Liver (tissue), 10 donors: ENCODE measurements at places on chromosomes 4 and X. TPM values are rescaled to one million over a fixed set of nuclear protein-coding genes. Genes with fewer than 3 reads are reported as not detected.

Gene WNK3
- 11.9 TPM for total RNA-seq

Gene ACSL4
- 928 TPM for total RNA-seq

Gene IQSEC2
- 2.1 TPM for total RNA-seq

Gene MRFAP1L1
- total RNA-seq: 30.2 TPM

Gene EDA
- 1.7 TPM for total RNA-seq

Gene LRPAP1
- total RNA-seq: 46.1 TPM

Gene SEPTIN6
- total RNA-seq: 11.5 TPM

Gene TMEM144
- total RNA-seq: 2.6 TPM

DNA sequence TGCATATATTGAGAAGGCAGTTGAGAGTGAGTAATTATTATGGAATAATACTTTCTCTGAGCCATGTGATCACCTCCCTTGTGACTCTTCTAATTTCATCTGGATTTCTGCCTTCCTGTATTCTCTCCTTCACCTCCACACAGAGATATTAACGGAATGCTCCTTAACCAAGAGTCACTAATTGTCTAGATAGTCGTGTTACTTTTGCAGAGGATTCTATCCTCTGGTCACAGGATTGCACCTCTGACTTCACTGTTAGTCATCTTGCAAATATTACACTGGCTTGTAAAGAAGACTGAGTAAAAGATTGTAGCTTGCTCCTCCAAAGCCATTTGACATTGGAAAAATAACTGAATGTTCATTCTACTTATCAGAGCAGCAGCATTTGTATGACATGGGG is 160.9 kb downstream of the SH2D1A start:
- H3K36me3 ChIP-seq: peaks cover 2% of the 10 kb centered on the region
- no peak for DNase-seq
- no peak overlapping the region for H3K27ac ChIP-seq
- no peaks in the 10 kb centered on the region for H3K27me3 ChIP-seq
- H3K4me3 ChIP-seq: no peak overlapping the region

GRCh38 chr4:153292897-153293741 is 51.4 kb upstream of the MND1 start:
- no peaks in the 10 kb centered on the region for H3K27me3 ChIP-seq
- no peak for DNase-seq
- H3K4me3 ChIP-seq: no peak overlapping the region
- no peaks in the 10 kb centered on the region for H3K4me1 ChIP-seq
- no peak overlapping the region for H3K27ac ChIP-seq
- peaks cover 21% of the 10 kb centered on the region for H3K36me3 ChIP-seq

- H3K4me3 ChIP-seq: no peak overlapping the region
- no peak for DNase-seq
- H3K36me3 ChIP-seq: no peaks in the 10 kb centered on the region
- H3K27ac ChIP-seq: no peak overlapping the region
Measured at GRCh38 chrX:139052461-139052860, 340.9 kb upstream of the FGF13 start.

DNA sequence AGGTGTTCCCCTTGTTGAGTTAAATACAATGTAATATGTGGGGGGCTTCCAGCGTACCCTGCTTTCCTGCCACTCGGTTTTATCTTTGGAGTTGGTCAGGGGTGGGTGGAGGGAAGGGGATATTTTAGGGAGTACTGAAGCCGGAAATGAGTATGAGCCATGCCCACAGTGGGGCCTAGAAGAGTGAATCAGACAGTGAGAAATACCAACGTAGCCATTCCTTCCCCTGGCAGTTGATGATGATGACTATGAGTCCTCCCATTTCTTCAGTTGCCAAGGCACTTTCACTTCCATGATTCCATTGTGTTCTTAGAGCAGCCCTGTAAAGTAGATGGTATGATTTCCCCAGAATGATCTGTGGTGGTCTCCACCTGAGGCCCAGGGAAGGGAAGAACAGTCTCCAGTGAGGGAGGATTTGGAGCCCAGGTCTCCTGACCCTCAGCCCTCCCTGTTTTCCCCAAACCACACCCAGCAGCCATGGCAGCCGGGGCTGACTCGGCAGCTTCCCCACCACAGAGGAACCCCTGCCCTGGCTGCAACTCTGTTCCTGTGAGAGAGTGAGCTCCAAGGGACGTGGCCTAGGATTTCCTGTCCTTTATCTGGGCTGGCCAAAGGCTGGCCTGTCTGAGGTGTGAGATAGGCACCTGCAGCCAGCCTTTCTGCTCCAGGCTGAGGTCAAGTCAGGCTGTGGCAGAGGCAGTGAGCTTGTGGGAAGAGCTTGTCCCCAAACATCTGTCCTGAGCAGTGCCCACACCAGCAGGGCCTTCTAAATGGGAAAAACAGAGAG is 52.7 kb downstream of the STARD8 start:
- peaks cover 23% of the 10 kb centered on the region for H3K4me1 ChIP-seq
- no peak overlapping the region for H3K27ac ChIP-seq
- H3K36me3 ChIP-seq: no peaks in the 10 kb centered on the region
- no peaks in the 10 kb centered on the region for H3K27me3 ChIP-seq

DNA sequence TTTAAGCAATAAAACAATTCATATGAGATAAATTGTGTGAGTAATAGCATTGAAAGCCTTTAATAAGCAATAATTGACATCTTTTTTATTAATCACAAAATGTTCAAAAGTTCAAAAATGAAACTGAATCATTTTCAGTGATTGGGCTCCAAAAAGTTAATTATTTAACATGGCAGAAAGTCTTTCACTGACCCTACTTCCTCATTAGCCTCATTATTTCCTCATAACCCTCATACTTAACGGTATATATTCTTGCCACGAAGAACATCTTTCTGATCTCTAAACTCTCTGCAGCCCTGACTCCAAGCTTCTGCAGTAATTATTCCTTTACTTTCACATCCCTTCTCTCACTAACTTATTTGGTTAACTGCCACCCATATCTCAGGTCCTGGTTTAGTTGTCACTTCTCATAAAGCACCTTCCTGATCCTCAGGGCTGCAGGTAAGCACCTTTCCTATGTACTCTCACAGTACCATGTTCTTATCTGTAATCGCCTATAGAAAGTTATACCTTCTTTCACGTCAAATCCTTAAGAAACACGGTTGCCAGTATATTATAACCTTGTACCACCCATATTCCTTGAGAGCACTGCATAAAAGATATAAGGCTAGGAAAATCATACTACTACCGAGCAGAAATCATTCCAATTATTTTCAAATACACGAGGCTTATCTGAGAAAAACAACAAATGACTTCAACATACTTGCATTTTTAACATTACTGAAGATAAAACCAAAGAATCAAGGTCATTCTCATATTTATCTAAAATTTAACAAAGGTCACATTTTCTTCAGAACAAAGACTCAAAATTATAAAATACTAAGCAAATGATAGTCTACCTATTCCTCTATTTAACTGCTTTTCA is 72.2 kb downstream of the PPP3CA start:
- H3K4me1 ChIP-seq: no peaks in the 10 kb centered on the region
- no peak for DNase-seq
- H3K27ac ChIP-seq: no peak overlapping the region
- no peak overlapping the region for H3K4me3 ChIP-seq
- H3K36me3 ChIP-seq: no peaks in the 10 kb centered on the region
- H3K27me3 ChIP-seq: no peaks in the 10 kb centered on the region

DNA sequence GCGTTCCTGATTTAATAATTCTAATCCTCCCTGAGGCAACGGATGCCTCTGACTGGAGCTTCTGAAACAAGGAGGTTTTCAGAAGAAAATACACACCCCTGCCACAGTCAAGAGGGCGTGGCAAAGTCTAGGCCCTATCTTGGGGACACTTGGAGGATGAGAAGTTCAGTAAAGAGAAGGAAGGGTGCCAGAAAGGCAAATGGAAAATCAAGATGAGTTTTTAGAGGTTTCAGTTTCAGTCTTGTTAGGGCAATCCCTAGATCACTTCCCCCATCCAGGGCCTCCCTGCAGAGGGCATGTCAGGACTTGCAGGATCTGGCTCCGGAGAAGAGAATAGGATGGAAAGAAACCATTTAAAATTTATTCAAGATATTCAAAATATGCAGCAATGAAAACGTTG is 28.5 kb upstream of the FGF2 start:
- no peak overlapping the region for H3K27ac ChIP-seq
- no peaks in the 10 kb centered on the region for H3K27me3 ChIP-seq
- no peak overlapping the region for H3K4me3 ChIP-seq
- H3K4me1 ChIP-seq: no peaks in the 10 kb centered on the region
- no peaks in the 10 kb centered on the region for H3K36me3 ChIP-seq

GRCh38 chr4:47913861-47914219 is 543 bp downstream of the NFXL1 start:
- H3K4me3 ChIP-seq: peak overlapping the region; percentile 88
- peaks cover 12% of the 10 kb centered on the region for H3K36me3 ChIP-seq
- peak overlapping the region; percentile 87 for H3K27ac ChIP-seq
- DNase-seq: peak; percentile 48
- H3K4me1 ChIP-seq: peaks cover 17% of the 10 kb centered on the region

DNA sequence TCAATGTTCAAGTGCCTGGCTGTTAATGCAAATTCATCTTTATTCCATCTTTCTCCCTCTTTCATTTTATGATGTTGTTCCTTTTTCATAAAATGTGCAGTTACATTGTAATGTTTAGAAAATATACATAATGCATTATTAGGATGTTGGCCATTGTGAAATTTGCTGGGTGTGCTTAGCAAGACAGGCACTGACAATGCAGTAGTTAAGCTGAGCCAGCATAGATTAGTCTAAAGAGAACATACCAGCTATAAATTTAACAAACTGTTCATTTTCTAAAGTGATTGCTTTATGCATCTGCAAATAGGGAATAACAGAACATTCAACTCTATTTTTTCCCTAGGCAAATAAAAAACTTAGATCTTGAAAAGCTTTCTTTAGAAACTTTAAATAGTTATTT is 436.0 kb downstream of the IL1RAPL1 start:
- no peaks in the 10 kb centered on the region for H3K4me1 ChIP-seq
- no peaks in the 10 kb centered on the region for H3K27me3 ChIP-seq
- no peak for DNase-seq
- H3K4me3 ChIP-seq: no peak overlapping the region
- H3K27ac ChIP-seq: no peak overlapping the region
- no peaks in the 10 kb centered on the region for H3K36me3 ChIP-seq

DNA sequence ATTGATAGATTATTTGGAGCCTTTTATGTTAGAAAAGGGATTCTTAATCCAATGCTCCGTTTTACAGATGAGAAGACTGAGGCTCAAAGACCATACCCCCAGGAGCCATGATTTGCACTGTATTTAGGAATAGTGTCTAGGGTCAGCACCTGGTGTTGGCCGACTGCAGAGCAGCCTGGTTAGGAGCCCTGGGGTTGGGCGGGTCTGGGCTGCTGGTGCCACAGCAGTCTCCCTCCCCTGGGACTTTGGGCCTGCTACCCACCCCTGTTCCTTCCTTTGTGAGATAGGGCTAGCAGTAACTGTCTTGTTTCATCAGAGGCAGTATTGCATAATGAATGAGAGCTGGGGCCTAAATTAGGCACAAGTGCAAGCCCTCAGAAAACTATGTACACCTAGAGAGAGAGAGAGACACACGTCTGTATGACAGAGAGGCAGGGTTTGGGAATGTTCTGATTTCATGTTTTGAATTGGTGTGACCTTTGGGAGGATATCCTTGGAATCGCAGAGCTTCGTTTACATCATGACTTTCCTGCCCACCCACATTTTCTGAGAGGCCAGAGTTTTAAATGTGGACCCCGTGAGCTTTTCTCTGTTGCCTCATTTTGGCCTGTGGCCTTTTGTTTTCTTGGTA is 111.7 kb downstream of the PTTG2 start:
- peak overlapping the region; percentile 49 for H3K27ac ChIP-seq
- H3K4me3 ChIP-seq: no peak overlapping the region
- no peaks in the 10 kb centered on the region for H3K27me3 ChIP-seq
- peaks cover 5% of the 10 kb centered on the region for H3K4me1 ChIP-seq

- H3K27me3 ChIP-seq: no peaks in the 10 kb centered on the region
- H3K4me3 ChIP-seq: no peak overlapping the region
- H3K27ac ChIP-seq: no peak overlapping the region
Measured at GRCh38 chrX:147699061-147699460, 212.7 kb upstream of the FMR1 start.

DNA sequence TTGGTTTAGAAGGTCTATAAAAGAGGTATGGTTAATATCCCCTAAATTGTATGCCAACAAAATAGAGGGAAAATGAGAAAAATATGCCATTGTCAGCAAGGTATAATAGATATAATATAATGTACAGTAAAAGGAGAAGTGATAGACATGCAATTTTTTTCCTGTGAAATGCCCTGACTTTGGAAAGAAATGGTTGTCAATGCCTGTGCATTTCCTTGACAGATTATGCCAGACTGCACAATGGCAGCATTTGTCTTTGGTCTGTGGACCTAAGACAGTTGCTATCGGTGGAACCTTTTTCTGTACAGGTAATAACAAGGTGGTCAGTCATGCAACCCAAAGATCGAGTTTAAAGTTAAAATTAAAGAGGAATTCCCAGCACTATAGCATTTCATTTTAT is 301.7 kb downstream of the CFAP299 start:
- H3K27me3 ChIP-seq: no peaks in the 10 kb centered on the region
- no peak for DNase-seq
- H3K4me3 ChIP-seq: no peak overlapping the region
- H3K36me3 ChIP-seq: no peaks in the 10 kb centered on the region

- peaks cover 2% of the 10 kb centered on the region for H3K4me1 ChIP-seq
- no peak overlapping the region for H3K4me3 ChIP-seq
- no peak for DNase-seq
- no peaks in the 10 kb centered on the region for H3K27me3 ChIP-seq
Measured at GRCh38 chrX:153671589-153672530, 1.8 kb downstream of the PNCK start.

- H3K27me3 ChIP-seq: no peaks in the 10 kb centered on the region
- H3K4me3 ChIP-seq: peak overlapping the region; percentile 10
- H3K27ac ChIP-seq: peak overlapping the region; percentile 4
- peaks cover 6% of the 10 kb centered on the region for H3K4me1 ChIP-seq
Measured at GRCh38 chr4:184817494-184818215, 8.1 kb downstream of the ACSL1 start.

DNA sequence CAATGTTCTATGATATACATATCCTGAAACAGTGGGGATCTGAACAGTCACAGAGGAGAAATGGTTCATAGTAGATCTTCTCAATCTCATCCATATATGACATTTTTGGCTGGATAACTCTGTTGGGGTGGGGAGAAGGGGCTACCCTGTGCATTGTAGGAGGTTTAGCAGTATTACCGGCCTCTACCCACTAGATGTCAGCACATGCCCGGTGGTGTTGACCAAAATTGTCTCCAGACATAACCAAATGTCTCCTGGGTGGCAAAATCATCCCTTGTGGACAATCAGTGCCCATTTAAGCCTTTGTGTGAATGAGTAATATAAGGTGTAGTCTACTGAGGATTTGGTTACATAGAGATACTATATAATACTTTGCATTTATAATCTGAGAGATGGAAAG is 89.9 kb downstream of the PLS3 start:
- H3K36me3 ChIP-seq: peaks cover 38% of the 10 kb centered on the region
- H3K27ac ChIP-seq: no peak overlapping the region
- no peaks in the 10 kb centered on the region for H3K4me1 ChIP-seq
- H3K4me3 ChIP-seq: no peak overlapping the region
- no peaks in the 10 kb centered on the region for H3K27me3 ChIP-seq
